ENCODE measurements at places on chromosomes 1 and 21.

GRCh38 chr1:18412882-18413353 is 67.8 kb upstream of the KLHDC7A start:
- no peak for DNase-seq

DNA sequence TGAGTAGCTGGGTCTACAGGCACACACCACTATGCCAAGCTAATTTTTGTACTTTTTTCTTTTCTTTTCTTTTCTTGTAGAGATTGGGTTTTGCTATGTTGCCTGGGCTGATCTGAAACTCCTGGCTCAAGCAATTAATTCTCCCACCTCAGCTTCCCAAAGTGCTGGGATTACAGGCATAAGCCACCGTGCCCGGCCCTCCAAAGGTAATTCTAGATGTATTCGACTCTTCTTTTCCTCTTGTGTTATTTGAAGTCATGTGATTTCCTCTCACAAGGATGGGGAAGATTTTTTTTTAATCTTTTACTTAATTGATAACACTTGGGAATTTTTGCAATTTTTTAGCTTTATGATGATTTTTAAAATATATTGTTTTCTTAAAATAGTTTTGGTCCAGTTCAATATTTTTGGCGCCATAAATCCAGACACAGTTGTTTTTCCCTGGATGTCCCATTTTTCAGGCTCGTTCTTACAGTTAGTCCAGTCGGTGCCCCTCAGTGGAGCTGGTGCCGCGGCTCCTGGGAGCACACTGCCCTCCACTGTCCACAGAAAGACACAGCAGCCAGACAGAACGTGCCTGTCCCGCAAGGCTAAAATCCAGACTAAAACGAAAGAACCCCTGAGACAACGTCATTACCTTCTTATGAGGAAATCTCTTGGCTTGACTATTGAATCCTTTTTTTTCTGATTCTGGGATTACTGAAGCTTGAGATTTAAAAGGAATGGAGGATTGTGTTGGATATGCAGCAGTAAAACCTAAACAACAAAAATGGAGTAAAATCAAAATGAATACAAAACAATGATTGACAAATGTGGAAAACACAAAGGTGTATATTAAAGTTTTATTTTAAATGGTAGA is 22.4 kb downstream of the STPG1 start:
- DNase-seq, result peak; percentile 69

DNA sequence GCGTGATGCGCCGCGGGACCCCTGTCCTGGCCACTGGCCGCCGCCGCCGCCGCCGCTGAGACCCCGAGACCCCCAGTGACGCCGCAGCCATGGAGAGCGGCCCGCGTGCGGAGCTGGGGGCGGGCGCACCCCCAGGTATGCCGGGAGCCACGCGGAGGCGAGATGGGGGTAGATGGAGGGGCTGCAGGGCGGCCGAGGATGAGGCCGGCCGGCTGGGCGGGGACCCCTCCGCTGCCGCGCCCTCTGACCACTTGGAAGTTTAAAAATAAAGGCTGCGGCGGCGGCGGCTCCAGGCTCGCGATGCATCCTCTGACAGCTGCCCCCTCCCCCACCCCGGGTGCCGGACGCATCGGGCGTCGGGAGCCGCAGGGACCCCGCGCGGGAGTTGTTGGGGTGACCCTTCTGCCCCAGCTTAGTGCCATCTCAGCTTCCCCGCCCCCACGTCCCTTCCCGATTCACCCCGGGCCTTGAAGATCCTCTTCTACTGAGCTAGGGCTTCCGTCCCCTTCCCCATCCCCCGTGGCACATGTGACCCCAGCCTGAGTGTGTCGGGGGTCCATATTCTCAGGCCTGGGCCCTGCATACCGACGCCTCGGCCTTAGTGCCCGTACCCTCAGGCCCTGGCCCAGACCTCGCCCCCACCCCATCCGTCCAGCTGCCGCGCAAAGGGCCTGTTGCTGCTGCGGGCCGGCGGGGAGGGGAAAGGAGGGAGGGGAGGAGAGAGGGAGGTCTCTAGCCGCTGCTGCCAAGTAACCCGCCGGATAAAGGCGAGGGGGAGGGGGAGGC is 562 bp downstream of the MAP7D1 start:
- peak; percentile 72 for DNase-seq

- DNase-seq, result no peak
These were observed 101.0 kb downstream of the KIF26B start for GRCh38 chr1:245255783-245256182.

DNA sequence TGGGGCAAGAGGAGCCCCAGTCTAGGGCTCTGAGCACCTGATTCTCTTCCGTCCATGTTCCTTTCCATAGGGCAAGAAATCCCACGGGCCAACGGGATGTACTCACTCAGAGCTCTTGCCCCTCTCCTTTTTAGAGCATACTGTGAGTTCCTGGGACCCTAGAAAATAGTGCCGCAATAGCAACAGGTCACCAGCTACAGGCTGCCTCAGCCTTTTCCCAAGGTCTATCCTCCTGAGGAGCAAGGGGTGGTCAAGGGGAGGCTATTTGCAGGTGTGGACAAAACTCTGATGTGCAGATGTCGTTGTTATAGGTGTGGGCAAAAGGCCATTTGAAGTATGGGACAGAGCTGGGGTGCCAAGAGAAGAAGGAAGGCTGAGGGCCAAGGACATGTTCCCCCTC is 1.6 kb upstream of the QSOX1 start:
- DNase-seq, result no peak

GRCh38 chr1:204341380-204341779 is 18.3 kb downstream of the PLEKHA6 start:
- no peak for DNase-seq

DNA sequence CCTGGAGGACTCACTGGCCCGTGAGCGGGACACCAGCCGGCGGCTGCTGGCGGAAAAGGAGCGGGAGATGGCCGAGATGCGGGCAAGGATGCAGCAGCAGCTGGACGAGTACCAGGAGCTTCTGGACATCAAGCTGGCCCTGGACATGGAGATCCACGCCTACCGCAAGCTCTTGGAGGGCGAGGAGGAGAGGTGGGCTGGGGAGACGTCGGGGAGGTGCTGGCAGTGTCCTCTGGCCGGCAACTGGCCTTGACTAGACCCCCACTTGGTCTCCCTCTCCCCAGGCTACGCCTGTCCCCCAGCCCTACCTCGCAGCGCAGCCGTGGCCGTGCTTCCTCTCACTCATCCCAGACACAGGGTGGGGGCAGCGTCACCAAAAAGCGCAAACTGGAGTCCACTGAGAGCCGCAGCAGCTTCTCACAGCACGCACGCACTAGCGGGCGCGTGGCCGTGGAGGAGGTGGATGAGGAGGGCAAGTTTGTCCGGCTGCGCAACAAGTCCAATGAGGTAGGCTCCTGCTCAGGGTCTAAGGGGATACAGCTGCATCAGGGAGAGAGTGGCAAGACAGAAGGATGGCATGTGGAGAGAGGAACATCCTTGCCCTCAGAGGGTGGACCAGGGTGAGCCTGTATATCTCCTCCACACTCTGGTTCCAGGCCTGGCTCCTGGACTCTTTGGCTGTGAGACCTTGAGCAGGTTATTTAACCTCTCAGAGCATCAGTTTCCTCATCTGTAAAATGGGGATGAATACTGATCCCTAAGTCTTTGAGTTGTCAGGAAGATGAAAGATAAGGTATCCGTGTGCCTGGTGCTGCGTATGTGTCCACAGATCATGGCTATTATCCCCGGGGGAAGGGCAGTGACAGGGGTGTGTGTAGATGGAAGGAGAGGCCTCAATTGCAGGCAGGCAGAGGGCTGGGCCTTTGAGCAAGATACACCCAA is 17.2 kb upstream of the SEMA4A start:
- no peak for DNase-seq

- DNase-seq, result no peak
These were observed 19.9 kb downstream of the TMPRSS2 start for GRCh38 chr21:41488080-41488479.

DNA sequence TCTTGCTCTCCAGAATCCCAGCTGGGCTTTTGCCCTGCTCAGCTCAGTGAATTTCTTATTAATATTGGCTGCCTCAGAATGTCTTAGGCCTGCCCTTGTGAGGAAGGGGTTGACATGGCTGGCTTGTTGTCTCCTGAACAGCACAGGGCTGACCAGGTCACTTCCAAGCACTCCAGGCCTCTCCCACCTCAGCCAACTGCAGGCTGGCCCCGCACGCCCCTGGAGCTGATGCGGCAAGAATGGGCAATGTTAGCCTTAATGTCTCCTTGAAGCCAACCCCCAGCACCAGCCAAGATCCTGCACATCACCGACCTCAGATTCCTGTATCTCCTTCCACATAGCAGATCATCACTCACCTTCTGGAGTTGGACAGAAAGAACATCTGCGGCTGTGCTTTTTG is 598.6 kb downstream of the AJAP1 start:
- no peak for DNase-seq

- DNase-seq, result no peak
These were observed 9.9 kb upstream of the DYRK1A start for GRCh38 chr21:37356706-37357105.

DNA sequence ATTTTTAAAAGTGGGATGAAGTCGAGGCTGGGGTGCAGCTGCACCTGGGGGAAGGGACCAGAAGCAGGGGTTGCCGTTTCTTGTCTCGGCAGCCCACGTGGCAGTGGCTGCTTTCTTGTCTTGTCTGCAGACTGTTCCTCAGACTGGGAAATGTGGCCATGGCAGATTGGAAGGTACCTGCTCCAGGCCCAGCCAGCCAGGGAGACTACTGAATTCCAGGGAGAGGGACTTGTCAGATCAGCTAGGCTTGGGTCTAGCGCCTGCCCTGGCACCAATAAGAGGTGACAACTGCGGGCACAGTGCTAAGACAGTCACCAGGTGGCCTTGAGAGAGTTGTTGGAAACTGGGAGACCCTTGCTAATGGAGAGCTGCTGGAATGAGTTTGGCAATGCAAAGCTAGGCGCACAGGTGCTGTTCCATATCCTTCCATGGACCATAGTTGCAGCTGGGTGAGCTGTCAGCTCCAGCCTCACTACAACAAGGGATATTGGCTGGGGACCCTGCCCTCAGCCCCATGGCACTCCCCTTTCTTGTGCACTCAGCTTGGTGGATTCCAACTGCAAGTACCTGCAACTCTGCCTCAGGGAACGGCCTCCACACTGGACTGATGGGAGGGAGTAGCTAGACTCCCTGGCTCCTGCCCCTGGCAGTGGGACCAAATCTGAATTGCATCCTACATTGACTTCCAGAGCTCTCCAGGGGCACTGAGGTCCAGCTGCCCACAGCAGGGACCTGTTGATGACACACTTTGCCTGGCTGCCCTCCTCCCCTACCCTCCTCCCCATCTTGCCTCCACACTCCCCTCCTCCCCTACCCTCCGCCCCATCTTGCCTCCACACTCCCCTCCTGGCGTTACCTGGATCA is 9.9 kb upstream of the IL22RA1 start:
- no peak for DNase-seq

DNA sequence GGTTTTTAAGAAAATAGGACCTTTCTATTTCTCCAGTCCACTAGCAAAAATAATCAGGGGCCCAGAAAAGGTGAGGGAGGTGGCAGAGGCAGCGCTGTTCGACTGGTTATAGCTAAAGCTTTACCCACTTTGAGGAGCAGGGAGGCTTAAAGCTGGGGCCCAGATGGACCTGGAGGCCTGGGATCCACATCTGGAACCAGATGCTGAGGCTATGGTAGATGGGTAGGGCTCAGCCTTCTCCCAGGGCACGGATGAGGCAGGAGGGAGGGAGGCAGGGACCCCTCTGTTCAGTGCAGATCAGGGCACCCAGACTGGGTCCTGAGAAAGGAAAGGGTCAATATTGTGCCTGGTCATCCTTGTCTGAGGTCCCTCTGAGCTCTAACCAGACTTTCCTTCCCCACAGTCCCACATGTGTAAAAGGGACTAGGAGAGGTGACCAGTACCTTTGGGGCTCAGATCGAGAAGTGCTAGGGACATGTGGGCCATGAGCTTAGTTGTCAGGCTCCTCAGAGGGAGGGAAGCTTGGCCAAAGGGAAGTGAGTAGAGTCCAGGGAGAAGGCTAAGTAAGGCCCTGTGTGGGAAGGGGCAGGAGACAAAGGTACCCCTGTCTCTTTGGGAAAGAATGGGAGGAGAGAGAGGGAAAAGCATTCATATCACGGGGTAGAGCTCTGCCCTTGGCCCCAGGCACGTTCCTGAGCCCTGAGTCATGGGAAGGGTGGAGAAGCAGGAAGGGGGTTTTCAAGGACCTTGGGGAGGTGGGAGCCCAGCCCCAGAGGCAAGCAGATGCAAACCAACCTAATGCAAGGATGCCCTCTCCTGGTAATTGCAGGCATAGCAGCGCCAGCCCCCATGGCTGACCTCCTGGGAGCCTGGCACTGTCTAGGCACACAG is 15.4 kb downstream of the LMNA start:
- DNase-seq, result peak; percentile 88

GRCh38 chr1:8862528-8862927 is 16.0 kb downstream of the ENO1 start:
- DNase-seq, result no peak

- DNase-seq, result no peak
These were observed 416.7 kb downstream of the LRRIQ3 start for GRCh38 chr1:73781251-73781650.

DNA sequence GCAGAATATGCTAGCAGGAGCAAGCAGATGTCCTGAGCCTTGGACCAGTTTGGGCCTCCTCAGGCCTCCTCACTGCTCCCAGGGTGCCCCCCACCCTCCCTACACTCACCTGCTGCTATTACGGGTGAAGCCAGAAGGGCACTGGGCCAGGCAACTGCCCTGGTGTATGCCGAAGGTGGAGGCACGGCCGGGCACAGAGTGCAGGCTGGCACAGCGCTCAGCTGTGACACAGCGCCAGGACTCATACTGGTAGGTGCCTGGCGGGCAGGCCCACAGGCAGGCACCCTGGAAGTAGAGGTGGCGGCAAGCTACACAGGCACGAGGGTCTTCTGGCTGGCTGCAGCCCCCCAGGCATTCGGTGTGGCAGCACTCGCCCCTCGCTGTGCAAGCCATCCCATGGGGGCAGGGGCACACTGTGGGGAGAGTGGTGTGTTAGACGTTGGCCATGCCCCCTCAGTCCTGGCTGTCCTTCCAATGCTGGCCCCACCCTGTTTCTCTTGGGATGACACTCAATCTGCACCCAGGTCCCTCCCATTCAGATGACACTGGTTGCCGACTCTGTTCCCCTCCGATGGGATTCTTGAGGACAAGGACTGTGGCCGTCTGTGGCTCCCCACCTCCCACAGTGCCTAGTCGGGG is 7.0 kb downstream of the INSRR start:
- no peak for DNase-seq

DNA sequence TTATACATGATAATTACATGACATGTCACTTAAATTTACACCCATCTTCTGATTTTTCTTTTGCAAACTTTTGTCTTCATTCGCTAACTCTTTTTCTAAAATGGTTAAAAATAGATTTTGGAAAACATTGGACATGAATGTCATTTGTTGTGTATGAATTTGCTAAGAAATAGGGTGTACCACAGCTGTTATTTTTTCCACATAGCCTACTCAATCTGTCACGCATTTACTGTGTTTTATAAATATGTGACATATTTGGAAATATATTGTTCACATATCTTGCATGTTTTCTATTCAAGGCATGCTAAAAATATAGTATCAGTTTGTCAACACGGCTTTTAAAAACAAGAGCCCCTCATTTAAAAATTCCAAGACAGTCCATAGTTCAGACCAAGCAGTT is 47.9 kb upstream of the TARBP1 start:
- no peak for DNase-seq

- DNase-seq, result no peak
These were observed 1.2 kb downstream of the OR2T1 start for GRCh38 chr1:248404024-248404423.

- DNase-seq, result no peak
These were observed 305.1 kb downstream of the MATN1 start for GRCh38 chr1:30418061-30418938.
